Subcutaneous adipose tissue (tissue), 4 donors: ENCODE measurements at places on chromosomes 5 and 9. TPM values are rescaled to one million over a fixed set of nuclear protein-coding genes. Genes with fewer than 3 reads are reported as not detected.

The ADGRD2 gene
- total RNA-seq = not detected

The SFXN1 gene
- total RNA-seq = 22.8 TPM

The ACER2 gene
- total RNA-seq = 46.7 TPM

The EGFL7 gene
- 110 TPM for total RNA-seq

The SEMA5A gene
- total RNA-seq = 5.1 TPM

The MSX2 gene
- total RNA-seq = 0.98 TPM

The TAF11L5 gene
- not detected for total RNA-seq

The SMIM3 gene
- total RNA-seq = 217 TPM

The DMRT2 gene
- total RNA-seq = 19.0 TPM
